NCI-H69 (cell line): ENCODE measurements at places on chromosomes 3 and 15.

DNA sequence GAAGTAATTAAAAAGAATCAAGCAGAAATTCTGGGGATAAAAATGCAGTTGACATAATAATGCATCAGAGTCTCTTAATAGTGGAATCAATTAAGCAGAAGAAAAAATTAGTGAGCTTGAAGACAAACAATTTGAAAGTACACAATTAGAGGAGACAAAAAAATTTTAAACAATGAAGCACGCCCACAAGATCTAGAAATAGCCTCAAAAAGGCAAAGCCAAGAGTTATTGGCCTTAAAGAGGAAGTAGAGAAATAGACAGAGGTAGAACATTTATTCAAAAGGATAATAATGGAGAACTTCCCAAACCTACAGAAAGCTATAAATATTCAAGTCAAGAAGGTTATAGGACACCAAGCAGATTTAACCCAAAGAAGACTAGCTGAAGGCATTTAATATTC lies 113.3 kb downstream of the TBC1D2B start:
- no peak for DNase-seq

GRCh38 chr3:121481106-121481880 lies 64.5 kb downstream of the POLQ start:
- DNase-seq = peak; percentile 0

DNA sequence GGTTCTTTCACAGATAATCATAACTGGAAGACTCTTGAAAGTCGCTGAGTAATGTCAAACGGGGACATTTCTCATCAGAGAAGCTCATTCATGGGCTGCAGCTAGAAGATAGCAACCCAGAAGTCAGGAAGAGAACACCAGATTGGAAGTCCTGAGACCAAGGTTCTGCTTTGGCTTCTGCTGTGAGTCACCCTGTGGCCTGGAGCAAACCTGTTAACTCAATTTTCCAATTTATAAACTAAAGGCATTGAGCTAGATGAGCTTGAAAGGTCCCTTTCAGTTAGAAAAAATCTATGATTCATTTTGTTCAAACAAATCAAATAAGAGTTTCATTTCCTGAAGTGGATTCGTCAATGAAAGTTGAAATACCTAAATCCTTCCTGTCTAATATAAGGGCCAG lies 402.2 kb downstream of the EPHB1 start:
- DNase-seq = no peak

GRCh38 chr15:49982584-49982983 lies 136.4 kb downstream of the ATP8B4 start:
- DNase-seq = no peak

DNA sequence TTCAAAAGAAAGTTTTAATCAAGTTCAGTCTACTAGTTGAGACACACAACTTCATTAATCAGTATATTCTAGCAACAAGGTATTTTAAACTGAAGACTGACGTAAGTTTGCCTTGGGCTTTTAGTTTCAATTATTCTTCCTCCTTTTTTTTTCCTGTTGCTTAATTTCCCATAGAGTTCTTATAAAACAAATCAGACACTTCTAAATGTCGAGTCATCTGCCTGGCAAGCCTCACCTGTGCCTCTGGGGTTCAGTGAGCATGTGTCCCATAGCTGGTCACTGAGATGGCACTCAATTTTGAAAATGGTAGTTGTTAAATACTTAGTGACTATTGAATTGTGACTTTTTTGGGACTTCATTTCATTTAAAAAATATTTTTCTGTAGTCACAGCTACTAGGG lies 27.4 kb downstream of the NKIRAS1 start:
- DNase-seq = no peak

- DNase-seq = peak; percentile 29
Measured at GRCh38 chr3:55491296-55491816, 4.2 kb upstream of the WNT5A start.

DNA sequence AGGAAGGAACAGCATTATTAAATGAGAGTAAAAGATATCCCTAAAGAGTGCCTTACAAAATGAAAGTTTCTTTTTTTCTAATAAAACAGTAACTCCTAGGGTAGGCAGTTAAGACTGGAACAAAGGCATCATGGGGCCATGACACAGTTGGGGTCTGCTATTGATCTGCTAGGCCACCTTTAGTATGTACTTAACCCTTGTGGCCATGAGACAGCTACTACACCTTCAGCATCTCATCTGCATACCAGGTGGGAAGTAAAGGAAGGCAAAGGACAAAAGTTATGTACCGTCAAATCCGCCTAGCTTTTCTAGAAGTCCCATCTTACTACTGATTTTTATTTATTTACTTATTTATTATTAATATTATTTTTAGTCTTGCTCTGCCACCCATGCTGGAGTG lies 93.8 kb upstream of the FHIT start:
- DNase-seq = no peak

- no peak for DNase-seq
Measured at GRCh38 chr3:42127226-42127625, 36.1 kb downstream of the TRAK1 start.

- DNase-seq = no peak
Measured at GRCh38 chr3:103167850-103168249, 733.0 kb downstream of the ZPLD1 start.

DNA sequence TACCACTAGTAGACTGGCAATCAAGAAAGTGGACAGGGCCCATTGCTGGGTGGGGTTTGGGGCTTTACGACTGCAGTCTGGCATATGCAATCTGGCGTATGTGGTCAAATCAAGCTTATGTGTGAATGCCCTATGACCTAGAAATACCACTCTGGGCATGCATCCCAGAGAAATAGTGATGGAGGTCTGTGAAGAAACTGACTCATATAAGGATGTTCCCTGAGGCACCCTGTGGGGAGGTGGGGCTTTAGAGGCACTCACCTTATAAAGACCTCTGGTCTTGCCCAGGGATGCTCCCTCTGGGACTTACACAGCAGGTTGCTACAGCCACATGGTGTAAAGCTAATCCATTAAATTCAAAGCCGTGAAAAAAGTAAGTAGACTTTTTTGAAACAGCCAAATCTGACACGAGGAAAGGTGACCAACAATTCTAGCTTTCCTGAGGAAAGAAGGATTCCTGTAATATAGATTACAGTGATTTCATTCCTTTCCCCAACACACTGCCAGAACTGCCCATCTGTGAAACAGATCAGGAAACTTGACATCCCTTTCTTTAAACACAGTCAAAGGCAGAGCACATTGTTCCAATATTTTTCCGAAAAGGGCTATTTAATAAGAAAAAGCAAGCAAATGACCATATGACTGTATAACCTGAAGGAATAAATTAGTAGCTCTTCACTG lies 13.6 kb downstream of the RARRES1 start:
- DNase-seq = no peak

- DNase-seq = peak; percentile 13
Measured at GRCh38 chr3:127738192-127738840, 65.6 kb downstream of the ABTB1 start.

GRCh38 chr3:133717424-133717823 lies 28.8 kb upstream of the TF start:
- DNase-seq = peak; percentile 46

DNA sequence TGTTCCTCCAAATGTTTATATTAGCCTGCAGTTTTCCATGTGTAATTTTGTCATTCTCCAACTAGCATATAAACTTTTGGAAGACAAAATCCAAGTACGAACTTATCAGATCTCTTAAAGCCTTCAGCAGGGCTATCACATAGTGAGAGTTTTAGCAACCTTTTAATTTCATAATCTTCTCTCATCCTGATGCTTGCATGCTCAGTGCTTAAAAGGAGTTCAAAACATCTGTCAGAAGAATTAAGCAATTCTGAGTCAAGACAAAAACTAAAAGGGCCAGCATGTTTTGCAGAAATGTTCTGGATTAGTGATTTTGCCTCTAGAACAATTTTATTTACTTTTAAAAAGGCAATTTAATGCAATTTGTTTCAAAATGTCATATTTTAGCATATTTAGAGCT lies 73.4 kb upstream of the SLC2A2 start:
- DNase-seq = no peak

GRCh38 chr3:43369404-43370292 lies 83.3 kb downstream of the SNRK start:
- no peak for DNase-seq

- DNase-seq = no peak
Measured at GRCh38 chr3:158774965-158775364, 26.9 kb upstream of the MFSD1 start.

DNA sequence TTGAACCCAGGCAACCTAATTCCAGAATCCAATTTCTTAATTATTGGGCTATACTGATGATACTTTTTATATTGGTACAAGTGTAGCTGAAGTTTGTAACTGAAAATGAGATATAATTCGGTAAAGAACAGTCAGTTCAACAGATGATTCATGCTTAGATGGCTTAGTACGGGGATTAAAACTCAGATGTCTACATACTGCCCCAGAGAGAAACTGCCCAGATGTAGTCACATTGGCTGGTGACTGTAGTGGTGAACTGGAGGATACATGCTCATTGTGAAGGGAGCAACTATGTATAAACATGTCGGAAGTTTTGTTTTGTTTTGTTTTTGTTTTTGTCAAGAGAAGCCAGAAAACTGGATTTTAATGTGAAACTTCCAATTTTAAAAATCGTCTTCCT lies 179.6 kb downstream of the ADAMTSL3 start:
- no peak for DNase-seq

GRCh38 chr3:191283400-191283799 lies 45.8 kb upstream of the CCDC50 start:
- DNase-seq = no peak

DNA sequence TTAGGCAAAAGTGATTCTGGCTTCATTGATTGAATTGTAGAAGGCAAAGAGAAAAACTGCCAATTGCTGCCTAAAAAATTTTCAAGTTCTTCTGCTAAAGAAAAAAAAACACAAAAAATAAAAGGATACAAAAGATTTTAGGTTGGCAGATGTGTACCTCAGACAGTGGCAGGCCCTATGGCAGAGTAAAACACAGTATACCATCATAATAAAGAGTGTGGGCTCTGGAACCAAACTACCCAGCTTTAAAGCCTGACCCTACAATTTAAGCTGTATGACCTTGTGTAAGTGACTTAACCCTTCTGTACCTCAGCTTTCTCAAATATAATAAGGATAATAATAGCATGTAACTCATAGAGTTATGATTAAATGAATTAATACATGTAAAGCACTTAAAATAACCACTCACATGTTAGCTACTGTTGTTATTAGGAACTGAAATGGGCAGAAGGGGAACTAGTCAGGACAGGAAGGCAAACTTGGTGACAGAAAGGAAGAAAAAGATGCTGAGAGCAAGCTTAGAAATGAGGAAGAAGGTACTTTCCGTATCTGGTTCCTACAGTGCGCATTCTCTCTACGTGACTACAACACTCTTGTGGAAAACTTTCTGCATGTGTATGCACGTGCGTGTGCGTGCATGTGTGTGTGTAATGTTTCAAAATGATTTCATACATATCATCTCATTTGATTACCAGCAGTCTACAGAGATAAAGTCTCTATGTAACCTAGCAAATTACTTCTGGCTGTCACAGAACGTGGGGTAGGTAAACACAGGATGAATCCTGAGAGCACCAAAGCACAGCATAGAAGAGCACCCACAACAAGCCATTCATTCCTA lies 13.6 kb upstream of the GATM start:
- DNase-seq = no peak

- DNase-seq = no peak
Measured at GRCh38 chr3:45942051-45942825, 1.0 kb upstream of the CXCR6 start.

GRCh38 chr15:80587816-80588456 lies 107.2 kb upstream of the ABHD17C start:
- DNase-seq = no peak

DNA sequence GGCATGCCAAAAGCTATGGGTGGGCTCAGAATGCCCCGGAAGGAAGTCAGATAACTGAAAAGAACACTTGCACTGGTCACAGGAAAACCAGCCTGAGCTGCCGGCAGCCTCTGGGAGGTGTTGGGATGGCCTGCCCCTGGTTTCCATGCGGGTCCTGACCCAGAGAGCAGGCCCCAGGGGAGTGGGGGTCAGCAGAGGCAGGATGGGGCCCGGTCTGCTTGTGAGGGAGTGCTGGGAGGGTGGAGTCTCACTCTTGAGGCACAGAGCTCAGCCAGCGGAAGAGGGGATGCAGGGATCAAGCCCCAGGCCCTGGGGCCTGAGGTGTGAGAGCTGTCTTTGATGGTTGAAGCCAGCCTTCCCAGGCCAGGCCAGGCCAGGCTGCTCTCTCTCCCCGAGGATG lies 2.4 kb upstream of the RPUSD3 start:
- no peak for DNase-seq

DNA sequence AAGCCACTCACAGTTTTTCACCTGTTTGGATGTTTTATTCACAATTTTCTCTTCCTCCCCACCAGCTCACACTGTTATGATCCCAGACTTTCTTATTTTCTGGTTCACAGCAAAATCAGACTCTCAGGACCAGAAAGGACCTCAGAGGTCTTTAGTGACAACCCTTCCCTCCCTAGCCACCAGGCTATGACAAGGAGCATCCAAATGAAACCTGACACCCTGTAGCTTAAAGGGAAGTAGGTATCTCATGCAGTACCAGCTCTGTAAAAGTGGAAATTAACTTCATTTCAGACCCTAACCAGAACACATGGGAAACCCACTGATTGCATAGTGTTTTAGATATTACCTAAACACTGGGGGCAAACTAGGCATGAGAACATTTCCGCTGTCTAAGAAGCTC lies 45.3 kb downstream of the ATP13A5 start:
- no peak for DNase-seq

- DNase-seq = no peak
Measured at GRCh38 chr3:105674437-105675065, 194.3 kb downstream of the CBLB start.

GRCh38 chr3:116734243-116734642 lies 24.7 kb downstream of the TUSC7 start:
- DNase-seq = no peak

- DNase-seq = no peak
Measured at GRCh38 chr3:16061491-16061890, 113.0 kb upstream of the GALNT15 start.

- DNase-seq = no peak
Measured at GRCh38 chr15:35095941-35096340, 10.8 kb upstream of the NANOGP8 start.

DNA sequence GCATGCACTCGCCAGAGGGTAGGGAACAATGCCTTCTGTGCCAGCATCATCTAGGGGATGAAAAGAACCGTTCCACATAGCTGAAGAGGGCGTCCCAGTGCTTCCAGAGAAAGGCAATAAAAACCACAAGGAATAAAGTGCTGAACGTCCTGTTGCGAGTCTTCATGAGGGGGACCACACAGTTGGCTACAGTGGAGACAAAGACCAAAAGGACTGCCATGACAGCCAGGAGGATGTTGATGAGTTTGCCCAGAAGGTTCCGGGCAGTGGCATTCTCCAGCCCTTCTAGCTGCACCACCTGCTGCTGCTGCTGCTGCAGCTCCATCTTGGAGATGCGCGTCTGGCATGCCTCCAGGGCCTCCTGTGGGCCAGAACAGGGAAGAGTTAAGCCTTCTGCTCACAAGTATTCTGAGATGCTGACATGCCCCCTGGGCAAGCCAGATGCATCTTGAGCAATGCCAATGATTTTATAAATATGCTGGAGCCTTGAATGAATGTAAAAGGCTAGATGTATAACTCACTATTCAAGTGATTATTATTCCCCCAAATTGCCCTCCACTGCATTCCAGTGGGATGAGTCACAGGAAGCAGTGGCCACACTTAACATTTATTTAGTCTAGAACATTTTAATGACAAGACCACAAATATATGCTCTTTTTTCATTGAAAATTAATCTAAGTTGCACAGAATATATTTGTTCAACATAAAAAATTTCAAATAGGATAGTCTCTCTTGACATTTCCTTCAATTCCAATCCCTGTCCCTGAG lies 45.1 kb upstream of the PLXND1 start:
- peak; percentile 35 for DNase-seq

- DNase-seq = no peak
Measured at GRCh38 chr3:197682713-197683112, 54.0 kb downstream of the RUBCN start.

GRCh38 chr3:164806188-164806587 lies 272.1 kb downstream of the SI start:
- no peak for DNase-seq
